ENCODE measurements at places on chromosomes 5 and 9.

DNA sequence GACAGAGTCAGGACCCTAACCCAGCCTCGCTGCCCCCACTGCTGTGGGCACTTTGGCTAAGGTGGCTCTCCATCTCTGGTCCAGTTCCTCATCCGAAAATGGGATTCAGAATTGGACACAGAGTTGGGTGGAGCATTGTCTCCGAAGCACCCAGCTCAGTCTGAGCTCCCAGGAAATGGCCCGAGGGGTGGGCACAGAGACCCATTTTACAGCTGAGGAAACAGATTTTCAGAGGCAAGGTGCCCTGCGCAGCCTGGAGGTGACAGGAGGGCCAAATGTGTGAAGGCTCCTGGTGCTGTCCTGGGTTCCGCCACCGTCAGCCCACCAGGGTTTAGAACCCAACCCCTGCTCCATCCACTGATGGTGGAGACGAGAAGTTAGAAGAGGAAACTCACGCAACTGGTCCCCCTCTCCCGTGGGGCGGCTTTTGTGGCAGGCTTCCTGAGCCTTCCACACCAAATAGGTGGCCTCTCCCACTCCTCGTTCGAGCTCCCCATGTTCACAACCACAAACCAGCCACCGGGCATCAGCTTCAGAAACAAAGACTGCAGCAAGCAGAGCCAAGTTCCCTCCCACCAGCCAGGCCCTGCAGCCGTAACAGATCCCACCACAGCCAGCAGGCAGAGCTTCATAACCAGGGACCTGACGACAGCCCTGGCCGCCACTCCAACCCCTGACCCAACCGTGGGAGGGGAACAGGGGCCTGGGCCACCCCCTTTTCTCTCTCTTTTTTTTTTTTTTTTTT lies 90.9 kb upstream of the LMX1B start:
- DNase-seq = no peak

DNA sequence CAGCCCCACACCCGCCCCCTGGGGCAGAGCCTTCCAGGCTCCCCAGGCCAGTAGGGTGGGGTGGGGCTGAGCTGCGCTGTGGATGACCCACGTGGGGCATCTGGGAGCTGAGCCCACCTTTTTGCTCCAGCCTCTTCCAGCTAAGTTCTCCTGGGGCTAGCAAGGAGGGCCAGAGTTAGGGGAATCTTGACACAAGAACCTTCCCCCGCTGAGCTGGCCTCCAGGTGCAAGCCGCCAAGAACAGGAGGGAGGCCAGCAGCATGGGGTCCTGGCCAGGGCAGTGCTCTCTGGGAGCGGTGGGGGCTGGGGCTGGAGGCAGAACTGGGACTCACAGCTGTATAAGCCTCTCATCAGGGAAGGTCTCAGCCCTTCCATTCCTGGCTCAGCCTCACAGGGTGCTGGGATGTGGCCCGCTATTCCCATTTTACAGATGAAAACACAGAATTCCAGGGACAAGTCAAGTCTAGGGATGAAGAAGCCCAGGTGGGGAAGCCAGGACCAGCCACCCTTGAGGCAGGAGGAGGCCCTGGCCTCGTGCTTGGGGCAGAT lies 21.5 kb downstream of the SARDH start:
- DNase-seq = no peak

DNA sequence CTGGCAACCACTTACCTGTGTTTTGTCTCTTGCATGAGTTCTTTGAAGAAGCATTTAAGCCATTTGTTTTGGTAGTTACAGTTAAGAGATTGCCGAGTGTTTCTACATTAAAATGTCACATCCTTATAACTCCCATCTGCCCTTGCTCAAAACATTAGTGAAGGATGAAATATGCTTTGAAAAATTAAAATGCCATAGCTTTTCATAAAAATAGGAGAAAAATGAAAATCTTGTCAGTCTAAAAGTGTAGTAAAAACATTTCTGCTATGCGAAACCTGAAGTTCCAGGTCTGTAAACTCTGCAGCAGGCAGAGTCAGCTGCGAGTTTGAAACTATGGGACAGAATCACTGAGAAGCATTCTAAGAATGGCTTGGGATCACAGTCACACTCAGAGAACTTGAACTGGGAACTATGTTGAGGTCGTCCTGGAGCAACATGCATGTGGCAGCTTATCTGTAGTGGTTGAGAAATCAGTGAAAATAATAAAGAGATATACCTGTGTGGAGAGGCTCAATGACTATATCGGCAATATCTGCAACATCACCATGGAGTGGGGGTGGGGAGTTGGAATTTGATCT lies 67.4 kb downstream of the RASGRF2 start:
- no peak for DNase-seq

DNA sequence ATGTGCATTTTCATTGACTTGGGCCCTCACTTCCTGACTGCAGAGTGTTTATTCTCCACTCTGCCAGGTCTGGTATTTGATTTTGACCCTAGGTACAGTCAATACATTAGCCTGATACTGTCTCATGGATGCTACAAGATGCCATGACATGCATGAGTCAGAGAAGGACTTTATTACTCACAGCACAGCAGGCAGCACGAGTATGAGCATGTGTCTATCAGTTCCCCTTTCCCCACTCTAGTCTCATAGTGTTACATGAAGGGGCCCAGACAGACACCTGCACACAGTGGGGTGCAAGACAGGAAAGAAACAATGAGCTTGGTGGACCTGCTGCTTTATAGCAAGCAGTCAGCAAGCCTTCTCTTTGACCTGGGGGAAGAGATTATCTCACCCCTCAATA lies 19.6 kb downstream of the ITGA2 start:
- DNase-seq = no peak

DNA sequence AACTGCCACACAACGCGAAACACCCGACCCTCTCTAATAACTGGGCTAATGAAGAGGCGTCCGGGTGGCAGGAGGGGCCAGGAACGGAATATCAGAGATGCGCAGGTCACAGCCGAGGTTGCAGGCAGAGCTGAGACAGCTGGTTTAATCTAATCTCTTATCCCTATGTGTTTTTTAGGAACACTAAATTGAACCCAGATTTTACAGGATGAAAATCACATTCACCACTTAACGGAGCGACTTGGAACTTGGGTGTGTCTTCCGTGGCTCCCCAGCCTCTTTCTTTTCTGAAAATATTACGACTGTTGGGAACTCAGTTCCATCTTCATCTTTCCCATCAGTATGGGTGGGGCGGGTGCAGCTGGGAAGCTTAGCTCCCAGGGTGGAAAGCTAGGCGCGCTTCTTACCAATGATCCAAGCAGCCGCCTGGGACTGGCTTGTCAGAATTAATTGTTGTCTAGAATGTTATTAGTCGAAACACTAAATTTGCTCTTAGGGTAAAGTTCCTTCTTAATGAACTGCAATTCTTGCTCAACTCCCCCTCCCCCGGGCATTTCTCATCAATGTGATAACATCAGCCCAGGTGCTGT lies 92.5 kb downstream of the IRX2 start:
- no peak for DNase-seq

DNA sequence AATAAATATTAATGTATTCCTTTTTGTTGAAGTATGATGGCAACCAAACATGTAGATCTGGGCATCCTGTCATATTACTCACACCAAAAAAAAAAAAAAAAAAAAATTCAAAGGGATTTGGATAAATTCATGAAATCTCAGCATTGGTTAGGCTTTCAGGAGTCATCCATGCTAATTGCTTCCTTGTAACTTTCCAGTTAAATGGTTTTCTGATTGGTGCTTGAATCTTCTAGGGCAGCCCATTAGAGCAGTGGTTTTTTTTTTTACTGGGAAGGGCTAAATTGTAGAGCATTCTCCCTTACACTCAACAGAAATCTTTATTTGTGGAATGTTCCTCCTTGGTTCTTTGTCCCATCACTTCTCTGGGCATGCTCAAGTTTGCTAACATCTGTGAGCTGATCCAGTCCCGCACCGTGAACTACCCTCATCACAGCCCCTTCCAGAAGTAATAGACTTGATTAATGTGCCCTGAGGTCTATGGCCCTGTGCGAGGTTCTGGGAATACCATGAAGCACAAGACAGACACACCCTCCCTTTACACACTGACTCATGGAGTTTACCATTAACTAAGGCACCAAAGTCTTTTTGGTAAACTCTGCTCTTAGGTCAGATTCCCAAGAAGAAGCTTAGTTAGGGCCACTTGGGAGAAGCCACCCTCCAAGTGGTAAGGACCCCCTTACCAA lies 56.0 kb downstream of the RGS3 start:
- no peak for DNase-seq

DNA sequence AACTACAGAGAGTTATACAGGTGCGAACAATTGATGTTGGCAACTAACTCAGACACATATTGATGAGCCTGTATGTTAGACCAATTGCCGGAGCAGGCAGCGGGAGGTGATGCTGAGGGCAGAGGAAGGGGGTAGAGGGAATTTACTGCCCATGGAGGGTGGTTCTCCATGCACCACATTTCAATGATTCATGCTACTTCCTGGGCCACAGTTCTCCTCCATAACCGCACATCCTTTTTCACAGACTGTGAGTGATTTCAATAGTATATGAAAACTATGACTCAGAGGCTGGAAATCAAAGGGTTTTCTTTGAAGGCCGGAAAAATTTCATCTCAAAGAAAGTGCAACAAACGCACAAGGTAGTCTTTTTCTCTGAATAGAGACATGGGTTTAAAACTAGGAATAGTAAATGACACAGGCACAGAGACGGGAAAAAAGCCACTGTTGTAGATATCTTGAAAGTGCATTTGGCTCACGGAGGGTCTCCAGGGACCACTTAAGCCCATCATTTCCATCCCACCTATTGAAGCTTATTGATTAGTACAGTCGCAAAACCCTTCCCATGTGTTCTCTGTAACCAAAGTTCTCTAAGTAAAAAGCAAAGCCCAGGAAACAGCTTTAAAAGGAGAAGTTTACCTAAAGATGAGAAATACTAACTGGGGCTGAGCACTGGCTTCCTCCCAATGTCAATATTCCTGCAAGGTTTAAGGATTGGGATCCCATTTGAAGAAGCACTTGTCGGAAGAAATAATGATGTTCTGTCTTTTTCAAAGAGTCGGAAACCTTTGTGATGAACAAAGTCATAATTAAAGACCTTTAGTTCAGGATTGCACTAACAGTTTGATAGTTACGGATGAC lies 28.0 kb upstream of the ADAM19 start:
- DNase-seq = no peak

- DNase-seq = no peak
Measured at GRCh38 chr5:172185096-172185461, 2.9 kb downstream of the STK10 start.

GRCh38 chr9:76390656-76391055 lies 3.6 kb downstream of the RFK start:
- DNase-seq = no peak

GRCh38 chr5:36658038-36658756 lies 51.8 kb downstream of the SLC1A3 start:
- DNase-seq = no peak

DNA sequence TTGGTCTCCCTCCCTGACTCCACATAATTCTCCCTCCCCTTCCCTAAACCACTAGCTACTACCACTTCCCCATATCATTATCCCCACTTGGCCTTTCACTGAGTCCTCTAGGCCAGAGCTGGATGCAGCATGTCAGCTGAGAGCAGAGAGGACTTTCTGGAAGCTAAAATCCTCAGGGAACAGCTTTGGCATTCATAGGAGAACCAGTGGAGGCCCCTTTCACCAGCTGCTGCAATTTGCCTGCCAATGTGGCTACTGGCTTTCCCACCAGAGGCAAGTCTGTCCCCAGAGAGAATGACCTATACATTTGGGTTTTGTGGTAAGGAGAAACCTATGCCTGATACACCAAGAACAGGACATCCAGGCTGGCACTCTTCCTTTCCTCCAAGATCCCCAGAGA lies 14.4 kb downstream of the FAM219A start:
- no peak for DNase-seq

DNA sequence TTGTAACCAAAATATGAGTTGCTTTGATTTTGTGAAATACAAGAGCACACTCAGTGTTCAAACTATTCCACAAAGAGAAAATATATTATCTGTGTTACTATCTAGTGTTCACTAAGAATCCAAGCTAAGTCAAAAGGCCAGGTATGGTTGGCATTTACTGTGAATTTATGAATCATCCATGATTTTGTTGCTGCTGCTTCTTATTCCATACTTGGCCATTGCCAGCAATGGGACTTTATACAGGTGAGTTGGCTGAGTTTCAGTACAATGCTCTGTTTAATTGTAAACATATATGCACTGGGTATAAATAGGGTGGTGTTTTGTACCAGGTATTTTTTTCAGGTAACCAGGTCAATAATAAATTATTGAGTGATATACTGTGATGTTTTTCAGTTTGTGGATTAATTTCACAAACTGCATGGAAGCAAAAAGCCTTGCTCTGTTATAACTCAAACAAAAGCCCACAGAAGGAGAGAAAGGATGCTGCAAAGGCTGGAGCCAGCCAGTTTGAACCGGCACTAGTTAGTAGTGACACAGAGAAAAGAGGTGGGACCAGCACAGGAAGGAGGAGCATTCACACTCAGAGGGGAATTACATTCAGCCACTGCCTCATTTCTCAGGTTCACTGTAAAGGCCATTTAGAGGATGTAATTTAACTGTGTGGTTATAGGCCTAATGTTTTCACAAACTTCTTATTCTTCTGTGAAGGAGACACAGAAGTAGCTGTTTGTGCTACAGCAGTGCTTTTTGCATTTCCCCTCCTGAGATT lies 381.8 kb downstream of the ADGRV1 start:
- peak; percentile 73 for DNase-seq

DNA sequence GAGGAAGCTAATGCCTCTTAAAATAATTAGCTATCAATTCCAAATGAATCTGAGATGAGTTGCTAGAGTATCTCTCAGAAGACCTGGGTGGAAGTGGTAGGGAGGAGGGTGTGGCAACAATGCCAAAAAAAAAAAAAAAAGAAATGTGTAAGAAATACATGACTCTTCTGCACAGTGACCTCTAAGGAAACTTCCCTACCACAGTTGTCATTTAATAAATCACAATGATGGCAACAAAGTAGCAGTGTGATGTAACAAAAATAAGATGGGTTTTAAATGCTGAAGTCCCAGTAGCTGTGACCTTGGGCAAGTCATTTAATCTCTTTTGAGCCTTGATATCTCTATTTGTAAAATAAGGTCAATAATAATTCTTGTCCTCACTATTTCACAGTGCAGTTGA lies 7.2 kb downstream of the FOXD1 start:
- no peak for DNase-seq

GRCh38 chr9:96183751-96184150 lies 118.2 kb downstream of the HSD17B3 start:
- DNase-seq = no peak

- no peak for DNase-seq
Measured at GRCh38 chr5:88727705-88728313, 155.2 kb downstream of the MEF2C start.

DNA sequence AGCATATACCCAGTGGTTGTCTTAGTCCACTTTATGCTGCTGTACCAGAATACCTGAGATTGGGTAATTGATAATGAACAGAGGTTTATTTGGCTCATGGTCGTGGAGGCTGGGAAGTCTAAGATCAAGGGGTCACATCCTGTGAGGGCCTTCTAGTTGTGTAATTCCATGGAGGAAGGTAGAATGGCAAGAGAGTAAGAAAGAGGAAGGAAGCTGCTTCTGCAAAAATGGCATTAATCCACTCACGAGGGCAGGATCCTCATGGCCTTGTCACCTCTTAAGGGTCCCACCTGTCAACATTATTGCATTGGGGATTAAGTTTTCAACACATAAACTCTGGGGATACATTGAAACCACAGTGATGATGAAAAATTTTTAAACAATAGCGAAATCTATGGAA lies 17.0 kb downstream of the BTNL8 start:
- no peak for DNase-seq
